Activated gamma-delta T cell treated with Interleukin-2 at 50 U/mL for 16 hours (primary cell): ENCODE measurements at places on chromosomes 3 and 15.

- DNase-seq = no peak
These were observed 50.5 kb upstream of the ARHGEF3 start for GRCh38 chr3:56851966-56852884.

GRCh38 chr3:145953316-145953715, 207.7 kb downstream of the PLOD2 start:
- DNase-seq = no peak

GRCh38 chr3:106215047-106215446, 346.2 kb upstream of the CBLB start:
- no peak for DNase-seq

DNA sequence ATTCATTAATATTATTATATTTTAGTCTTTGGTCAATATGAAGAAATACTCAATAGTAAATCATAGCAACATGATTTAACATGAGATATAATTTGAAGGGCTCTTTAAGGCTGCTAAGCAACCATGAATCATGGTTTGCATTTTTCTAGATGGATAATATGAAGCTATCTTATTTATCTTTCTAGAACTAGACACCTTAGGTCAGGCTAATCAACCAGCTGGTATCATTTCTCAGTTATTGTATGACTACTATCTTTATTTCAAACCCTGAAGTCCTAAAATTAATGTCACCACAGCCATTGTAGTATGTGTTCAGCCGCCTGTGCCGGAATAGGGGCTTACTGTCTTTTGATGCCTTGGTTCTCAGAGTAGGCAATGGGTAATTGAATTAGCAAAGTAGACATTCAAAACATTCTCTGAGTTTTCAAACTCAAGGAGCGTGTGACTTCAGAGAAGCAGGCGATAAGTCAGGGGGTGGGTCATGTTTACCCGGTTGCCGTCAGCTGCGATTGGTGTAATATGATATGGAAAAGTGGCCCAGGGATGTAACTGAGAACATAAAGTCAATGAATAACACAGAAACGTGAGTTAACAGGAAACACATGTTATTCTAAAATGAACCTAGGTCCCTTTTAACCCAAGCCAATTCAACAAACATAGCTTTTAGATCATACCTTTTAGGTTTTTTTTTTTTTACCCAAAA, 93.4 kb upstream of the CTDSPL start:
- no peak for DNase-seq

DNA sequence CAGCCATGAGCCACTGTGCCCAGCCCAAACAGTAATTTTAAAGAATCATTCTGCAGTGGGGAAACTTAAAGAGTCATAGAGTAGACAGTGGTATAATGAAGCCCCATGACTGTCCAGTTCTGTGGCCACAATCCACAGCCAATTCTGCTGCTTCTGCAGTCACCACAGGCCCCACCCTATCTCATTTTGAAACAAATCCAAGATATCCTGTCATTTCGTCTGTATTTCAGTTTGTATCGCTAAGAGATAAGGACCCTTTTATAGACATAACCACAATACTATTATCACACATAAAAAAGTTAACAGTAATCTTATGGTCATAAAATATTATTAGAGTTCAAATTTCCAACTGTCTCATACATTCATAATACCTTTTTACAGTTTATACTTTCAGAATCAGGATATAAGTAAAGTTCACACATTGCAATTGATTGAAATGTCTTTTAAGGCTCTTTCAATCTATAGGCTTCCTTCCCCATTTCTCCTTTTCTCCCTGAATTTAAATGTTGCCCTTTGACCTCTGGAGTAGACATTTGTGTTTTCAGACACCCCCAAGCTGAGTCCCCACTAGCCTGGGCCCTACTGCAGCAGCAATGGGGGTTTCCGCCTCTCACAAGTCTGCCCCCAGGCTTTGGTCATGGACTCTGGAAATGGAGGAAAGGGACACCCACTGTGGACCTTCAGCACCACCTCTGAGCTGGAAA, 4.2 kb upstream of the NUP210 start:
- DNase-seq = no peak

GRCh38 chr15:70447928-70448698, 315.2 kb downstream of the UACA start:
- DNase-seq = peak; percentile 56
